Vagina (tissue), 2 donors: ENCODE measurements at places on chromosomes 6 and 20. TPM values are rescaled to one million over a fixed set of nuclear protein-coding genes. Genes with fewer than 3 reads are reported as not detected.

DNA sequence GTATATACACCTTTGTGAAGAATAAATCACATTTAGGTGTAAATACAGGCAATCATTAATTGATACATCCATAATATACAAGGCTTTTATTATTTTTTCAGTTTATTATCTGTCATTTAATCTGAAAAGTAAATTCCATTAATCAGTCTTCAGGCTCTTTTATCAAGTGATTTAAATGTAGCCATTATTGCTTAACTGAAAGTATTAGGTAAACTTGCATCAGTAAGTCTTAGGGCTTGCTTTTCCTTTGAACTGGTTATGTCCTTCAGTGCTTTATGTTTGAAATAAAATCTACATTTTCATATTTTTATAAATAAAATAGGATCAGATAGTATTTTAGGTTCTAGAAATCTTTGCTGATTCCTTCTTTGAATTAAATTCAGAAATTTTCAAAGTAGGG lies 4.1 kb downstream of the TPBG start:
- no peak for DNase-seq

DNA sequence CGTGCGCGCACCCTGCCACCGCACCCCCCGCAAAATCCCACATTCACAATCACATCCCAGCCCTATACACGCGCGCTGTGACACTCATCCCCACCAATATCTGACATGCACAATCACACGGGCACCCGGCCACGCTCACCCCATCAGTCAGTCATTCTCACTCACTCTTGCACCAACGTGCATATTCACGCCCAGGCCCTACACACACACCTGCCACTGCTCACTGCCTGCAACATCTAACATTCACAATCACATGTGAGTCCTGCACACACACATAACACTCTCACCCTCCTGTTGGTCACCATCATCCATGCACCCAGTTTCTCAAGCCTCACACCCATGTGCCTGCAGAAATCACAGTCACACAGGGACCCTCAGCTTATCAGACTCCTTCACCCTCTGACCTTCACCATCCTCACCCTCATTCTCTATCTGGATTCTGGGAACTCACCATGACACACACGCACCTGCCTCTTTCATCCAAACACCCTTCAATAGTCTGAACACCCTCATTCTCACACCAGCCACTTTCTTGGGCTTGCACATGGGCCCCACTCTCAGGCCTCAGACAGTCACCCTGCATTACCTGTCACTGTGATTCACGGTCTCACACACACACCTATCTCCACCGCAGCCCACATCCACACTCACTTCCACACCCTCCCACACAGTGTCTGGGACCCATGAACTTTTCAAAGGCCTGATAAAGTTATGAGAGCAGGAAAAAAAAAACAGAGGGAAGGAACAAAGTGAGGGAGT lies 748 bp upstream of the ATP9A start:
- DNase-seq: no peak

The SRMS gene
- total RNA-seq: not detected

The CDSN gene
- 1.5 TPM for total RNA-seq

The KIAA1755 gene
- total RNA-seq: 2.7 TPM

The PLN gene
- total RNA-seq: 33.9 TPM

The RGS17 gene
- 0.25 TPM for total RNA-seq

DNA sequence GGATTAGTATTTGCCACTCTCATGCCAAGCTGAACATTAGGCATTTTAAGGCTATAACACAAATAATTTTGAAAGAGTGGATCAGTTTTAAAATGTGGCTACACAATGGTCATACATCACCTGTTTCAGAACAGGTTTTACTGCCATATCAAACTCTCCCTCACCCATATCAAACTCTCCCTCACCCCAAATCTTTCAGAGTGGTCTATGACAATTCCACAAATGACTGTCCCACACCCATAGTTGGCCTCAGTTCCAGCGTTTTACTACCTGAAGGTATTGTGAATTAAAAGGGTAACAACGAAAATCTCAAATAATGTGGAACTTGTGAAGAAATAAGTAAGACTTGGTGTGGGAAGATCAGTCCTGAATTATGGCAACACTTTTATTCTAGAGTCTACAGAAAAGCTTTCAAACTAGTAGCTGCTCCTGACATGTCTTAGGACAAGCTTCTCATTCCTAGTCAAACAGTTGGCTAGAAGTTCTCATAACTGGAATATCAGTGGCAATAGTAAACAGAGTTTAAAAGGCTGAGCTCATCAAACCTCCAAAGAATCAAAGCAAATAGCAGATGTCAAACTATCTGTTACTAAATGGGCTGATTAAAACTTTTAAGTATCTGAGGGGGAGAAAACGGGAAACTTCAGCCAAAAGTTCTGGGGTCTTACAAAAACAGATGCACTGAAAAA lies 52.4 kb downstream of the MAP3K7 start:
- no peak for DNase-seq

The GSTA3 gene
- total RNA-seq: not detected

- peak; percentile 97 for DNase-seq
These were observed at the start of gene ZNF76 for GRCh38 chr6:35259194-35259947. ZNF76 (plus strand) TSS chr6:35259735; CDS start chr6:35281152, 21,417 bp downstream.

DNA sequence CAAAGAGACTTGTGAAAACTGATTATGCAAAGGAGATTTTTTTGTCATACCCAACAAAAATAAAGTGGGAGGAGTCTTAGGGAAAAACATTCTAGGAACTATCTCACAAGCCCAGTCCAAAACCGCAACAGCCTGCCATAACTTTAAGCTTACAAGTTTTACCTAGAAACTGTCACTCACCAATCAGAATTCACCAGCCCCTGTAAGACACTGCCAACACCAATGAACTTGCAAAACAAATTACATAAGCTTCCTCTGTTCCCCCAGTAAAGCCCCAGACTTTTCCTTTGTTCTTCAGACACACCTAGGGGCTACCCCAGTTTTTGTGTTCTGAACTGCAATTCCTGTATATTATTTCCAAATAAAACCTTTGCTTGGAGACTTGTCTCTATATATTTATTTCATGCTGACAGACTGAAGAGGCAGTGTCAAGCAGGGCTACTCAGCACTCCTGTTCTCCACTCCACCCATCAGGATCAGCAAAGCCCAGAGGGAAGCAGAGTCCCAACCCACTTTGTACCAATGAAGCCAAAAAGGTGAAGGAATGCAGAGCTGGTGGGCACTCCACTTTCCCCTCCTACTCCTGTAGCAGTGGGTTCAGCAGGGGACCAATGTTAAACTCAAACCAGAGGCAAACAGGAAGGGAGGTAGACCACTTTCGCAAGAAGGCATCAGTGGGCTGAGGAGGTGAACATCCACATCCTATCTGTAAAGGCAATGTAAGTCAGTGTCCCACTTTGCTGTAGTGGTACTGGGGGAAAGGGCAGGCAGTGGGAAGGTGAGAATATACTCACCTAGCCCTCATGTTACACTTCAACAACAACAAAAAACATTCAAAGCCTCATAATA lies 142.5 kb upstream of the RUNX2 start:
- DNase-seq: no peak

DNA sequence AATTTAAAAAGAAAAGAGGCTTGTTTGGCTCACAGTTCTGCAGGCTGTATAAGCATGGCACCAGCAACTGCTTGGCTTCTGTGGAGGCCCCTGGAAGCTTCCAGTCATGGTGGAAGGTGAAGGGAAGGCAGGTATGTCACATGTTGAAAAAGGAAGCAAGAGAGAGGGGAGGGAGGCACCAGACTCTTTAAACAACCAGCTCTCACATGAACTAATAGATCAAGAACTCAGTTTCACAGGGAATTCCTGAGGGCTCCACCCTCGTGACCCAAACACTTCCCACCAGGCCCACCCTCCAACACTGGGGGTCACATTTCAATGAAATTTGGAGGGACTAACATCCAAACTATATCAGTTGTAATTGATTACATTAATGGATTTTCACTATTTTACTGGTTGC lies 127.9 kb upstream of the MLIP start:
- DNase-seq: no peak

The TAF8 gene
- total RNA-seq: 35.6 TPM

GRCh38 chr6:136174510-136174909 lies 75.6 kb downstream of the MTFR2 start:
- DNase-seq: no peak

DNA sequence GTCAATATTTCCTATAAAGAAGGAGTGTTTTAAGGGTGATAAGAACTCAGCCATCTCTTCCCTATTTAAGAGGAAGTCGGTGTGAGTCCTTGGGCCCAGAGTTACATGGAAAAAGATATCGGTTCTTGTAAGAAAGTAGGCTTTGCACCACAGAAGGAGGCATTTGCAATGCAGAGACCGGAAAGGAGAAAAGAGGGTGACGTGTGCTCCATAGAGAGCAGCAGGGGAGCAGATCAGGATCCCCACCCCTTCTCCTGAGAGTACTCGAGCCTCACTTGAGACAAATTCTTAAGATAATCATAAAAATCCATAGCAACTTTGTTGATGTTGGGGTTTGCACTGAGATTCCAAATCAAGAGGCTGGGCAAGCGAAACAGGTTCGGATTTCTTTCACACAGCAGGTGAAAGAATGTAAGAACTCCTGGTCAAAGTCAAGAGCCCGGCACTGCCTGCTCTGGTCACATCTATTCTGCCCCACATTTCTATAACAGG lies 27.8 kb downstream of the FOXA2 start:
- no peak for DNase-seq

GRCh38 chr6:87483929-87484328 lies 11.2 kb downstream of the SLC35A1 start:
- no peak for DNase-seq

The OPN5 gene
- total RNA-seq: not detected

GRCh38 chr20:59972037-59972801 lies 14.0 kb downstream of the CDH26 start:
- DNase-seq: no peak
